AG09319 (cell line): ENCODE measurements at places on chromosomes 7 and 10.

DNA sequence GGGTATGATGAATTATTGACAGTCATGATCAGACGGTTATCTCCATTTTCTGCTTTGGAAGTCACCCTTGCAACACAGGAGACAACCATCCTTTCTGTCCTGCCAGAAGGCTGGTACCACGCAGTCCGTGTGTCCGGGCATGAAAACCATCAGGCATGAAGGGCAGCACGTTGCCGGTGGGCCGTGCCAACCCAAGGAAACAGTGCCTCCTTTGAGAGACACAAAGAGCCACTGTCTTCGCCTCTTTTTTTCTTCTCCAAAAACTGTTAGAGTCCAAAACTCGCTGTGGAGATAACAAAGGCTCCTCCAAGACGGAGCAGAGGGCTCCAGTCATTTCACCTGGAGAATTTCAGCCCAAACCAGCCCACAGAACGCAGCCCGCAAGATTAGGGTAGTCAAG lies 60.4 kb upstream of the ARHGAP21 start:
- DNase-seq, result no peak

- no peak for DNase-seq
These were observed 13.2 kb downstream of the ARHGAP19 start for GRCh38 chr10:97279121-97279815.

DNA sequence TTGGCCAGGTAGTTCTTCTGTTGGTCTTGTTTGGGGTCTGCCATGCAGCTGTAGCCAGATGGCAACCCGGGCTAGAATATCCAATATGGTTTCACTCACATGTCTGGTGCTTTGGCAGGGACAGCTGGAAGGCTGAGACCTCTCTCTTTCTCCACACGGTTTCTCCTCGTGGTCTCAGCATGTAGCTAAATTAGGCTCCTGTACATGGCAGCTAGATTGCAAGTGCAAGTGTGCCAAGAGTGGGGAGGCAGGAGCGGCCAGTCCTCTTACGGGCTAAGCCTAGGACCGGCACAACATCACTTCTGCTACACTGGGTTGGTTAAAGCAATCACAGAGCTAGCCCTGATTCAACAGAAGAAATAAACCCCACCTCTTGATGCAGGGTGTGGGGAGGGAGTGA lies 9.3 kb upstream of the PDE1C start:
- DNase-seq, result no peak

- no peak for DNase-seq
These were observed 1180.3 kb downstream of the TYW1 start for GRCh38 chr7:68176974-68177373.

GRCh38 chr7:64557601-64558322 lies 5.1 kb downstream of the ZNF680 start:
- DNase-seq, result no peak

- no peak for DNase-seq
These were observed 299.9 kb upstream of the ADARB2 start for GRCh38 chr10:2037246-2037645.

DNA sequence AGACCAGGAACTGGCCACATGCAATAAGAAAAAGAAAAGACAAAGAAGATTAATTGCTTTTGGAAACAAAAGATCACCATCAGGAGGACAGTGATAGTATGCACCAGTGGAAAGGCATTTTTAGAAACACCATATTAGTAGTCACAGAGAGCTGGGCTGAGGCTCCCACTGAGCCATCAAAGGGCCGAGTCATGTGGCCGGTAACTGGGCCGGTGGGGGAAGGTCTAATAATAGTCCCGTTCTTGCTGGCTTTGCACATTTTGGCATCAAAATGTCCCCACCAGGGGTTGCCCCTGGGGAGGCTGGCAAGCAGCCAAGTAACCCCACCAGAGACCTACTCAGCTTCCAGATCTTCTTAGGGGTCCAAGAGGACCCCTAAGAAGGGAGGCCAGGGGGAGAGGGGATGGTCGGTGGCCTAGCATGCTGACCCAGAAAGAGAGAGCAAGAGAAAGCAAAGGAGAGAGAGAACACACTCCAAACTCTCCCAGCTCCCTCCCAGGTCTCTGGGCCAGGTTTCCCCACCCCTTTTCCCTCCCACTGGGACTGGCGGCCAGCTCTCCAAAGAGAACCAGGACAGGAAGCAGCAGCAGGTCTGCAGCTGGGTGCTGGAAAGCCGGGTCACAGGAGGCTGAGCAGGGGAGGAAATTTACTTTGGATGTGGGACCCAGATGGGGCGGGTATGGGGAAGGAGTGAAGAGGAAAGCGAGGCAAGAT lies 70.2 kb upstream of the FGFR2 start:
- no peak for DNase-seq

DNA sequence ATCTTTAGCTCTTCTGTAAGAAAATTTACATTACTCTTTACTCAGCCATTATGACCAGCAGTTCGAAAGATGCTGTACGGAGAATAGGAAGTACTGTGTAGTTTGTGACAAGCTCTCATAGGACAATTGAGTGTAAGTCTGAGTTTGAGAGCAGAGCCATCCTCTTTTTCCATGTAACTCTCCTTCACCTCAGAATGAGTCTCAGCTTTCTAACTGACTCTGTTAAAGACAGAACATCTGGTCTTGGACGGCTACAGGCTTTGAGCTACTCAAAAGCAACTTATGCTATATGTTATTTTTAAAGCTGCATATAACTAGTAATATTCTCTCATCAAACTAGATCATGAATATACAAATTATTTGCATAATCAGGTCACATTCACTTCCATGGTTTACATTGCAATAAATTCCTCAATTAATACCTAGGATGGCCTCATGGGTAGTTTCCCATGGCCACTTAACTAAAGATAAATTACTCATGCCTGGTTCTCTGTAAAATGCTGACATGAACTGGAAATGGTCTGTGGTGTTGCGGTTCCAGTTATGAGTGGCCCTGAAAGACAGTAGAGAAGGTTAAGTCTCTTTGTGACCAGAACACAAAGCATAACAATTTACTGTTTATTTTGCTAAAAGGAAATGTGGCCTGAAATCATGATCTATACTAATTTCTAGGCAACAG lies 358.7 kb downstream of the PHF14 start:
- DNase-seq, result no peak

DNA sequence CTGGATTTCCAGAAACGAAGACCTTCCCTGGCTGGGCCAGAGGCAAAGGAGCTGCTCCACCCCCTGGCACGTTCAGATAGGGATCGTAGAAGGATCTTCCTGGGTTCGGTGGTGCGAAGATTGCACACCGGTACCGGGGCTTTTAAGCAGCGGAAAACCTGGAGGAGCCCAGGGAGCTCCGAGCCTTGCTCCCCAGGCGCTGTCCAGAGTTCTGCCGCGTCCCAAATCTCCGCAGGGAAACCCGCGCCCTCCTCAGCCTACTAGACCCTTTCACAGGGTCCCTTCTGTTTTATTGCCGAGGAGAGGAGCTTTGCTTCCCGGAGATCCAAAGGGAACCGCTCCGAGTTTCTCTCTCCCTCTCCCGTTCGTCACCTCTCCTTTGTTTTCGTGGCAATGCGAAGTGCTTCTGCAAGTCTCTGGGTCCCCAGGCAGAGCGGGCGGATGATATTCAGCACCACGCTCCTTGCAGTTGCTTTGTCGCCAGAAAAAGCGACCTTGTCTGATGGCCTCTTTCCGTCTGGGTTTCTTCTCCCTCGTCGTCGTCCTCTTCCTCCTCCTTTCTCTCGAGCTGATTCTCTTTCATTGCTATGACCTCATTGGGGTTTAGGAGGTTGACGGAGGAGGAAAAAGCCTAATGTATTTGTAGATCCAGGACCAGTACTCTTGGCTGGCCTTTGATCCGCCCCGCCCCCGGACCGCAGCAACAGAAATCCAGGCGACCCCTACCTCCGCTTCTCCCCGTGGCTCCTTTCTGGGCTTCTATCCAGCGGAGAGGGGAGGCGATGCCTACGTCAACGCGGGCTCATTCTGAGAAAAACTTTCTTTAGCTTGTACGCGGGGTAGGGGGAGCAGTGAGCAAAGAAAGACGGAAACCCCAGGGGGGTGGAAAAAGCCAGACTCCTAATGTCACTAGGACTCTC lies at the start of gene TMEM196:
TSS of gene TMEM196 (minus strand) at position 777 of the 920 bp plus-strand sequence. CDS start 921 bp downstream, outside the sequence.
- no peak for DNase-seq

DNA sequence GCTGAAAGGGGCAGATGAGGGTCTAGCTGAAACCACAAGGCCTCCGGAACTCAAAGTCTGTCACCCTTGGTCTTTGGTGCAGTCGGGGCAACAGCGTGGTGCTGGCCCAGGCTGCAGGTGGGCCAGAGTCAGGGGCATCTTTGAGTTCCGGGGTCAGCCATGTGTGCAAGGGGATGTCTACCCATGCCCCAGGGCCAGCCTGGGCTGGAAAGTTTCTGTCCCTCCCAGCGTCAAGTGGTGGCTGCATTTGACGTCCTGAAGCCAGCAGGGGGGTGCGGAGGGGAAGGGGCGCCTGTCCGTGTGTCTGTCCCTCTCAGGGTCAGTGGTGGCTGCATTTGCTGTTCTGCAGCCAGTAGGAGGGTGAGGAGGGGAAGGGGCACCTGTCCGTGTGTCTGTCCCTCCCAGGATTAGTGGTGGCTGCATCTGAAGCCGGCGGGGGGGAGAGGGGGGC lies 638 bp downstream of the BRAT1 start:
- DNase-seq, result no peak

GRCh38 chr10:112841549-112841948 lies 108.5 kb upstream of the TCF7L2 start:
- no peak for DNase-seq

GRCh38 chr10:102090772-102091171 lies 25.6 kb downstream of the HPS6 start:
- no peak for DNase-seq

DNA sequence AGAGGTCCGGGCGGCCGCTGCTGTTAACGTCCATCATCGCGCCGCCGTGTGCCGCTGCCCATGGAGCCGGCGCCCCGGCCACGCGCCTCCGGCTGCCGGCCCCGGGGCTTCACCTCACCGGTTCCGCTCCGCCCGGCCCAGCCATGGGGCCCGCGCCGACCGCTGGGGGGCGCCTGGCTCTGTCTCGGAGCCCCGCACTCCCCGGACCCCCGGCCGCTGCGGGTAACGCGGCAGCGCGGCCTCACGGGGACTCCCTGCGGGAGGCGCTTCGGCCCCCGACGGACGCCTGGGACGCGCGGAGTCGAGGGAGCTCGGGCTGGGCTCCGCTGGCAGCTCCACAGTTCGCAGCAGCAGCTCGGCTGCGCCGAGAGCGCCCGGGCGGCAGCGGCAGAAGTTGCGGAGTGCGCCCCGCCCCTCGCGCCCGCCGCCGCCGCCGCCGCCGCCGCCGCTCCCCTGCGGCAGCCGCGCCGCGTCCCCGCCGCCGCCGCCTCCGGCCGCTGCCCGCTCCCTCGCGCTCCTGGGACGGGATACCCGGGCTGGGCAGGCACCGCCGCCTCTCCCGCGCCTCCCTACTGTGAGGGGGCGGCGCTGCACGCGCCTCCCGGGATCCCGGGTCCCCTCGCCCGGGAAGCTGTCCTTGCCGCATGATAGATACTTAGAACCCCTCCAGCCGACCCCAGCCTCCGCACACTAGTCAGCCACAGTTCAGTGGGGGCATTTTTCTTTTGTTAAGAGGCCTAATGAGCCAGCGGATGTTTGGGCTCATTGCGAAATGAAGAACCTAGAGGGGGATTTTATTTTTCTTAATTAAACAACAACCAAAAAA lies at the start of gene HTR7:
TSS of gene HTR7 (minus strand) at position 405 of the 826 bp plus-strand sequence. CDS start at position 37, 368 bp downstream.
- DNase-seq, result no peak

- DNase-seq, result no peak
These were observed at the start of gene CTBP2 for GRCh38 chr10:125159932-125160855. CTBP2 (minus strand) TSS chr10:125160563.

DNA sequence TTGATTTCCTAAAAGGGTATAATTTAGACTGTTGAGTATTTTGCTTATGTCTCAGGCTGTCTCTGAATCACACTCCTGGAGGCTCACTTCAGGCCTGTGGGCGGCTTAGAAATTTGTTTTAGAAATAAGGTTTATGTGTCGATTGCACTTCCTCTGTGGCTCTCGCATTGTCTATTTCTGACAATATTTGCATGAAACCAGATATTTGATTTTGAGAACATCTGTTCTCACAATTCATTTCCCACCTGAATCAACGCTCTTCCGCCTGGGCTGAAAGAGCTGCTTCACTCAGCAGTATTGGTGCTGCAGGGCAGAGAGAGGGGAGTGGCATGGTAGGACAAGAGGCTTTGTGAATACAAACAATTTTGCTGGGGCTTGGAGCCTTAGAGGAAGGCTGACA lies 262.0 kb downstream of the ADRA2A start:
- DNase-seq, result no peak

- no peak for DNase-seq
These were observed 34.8 kb downstream of the C7orf33 start for GRCh38 chr7:148625342-148625741.

DNA sequence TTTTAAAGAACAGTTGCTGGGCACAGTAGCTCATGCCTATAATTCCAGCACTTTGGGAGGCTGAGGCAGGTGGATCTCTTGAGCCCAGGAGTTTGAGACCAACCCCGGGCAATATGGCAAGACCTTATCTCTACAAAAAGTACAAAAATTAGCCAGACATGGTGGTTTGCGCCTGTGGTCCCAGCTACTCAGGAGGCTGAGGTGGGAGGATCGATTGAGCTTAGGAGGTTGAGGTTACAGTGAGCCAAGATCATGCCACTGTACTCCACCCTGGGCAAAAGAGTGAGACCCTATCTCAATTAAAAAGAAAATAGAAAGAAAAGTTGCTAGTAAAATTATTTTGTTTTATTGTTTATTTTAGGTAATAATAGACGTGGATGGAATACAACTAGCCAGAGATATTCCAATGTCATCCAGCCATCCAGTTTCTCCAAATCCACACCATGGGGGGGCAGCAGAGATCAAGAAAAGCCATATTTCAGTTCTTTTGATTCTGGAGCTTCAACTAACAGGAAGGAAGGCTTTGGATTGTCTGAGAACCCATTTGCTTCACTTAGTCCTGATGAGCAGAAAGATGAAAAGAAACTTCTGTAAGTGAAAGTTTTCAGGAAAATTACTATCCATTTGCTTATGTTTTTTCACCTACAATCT lies 3.0 kb downstream of the NUP42 start:
- DNase-seq, result peak; percentile 29

DNA sequence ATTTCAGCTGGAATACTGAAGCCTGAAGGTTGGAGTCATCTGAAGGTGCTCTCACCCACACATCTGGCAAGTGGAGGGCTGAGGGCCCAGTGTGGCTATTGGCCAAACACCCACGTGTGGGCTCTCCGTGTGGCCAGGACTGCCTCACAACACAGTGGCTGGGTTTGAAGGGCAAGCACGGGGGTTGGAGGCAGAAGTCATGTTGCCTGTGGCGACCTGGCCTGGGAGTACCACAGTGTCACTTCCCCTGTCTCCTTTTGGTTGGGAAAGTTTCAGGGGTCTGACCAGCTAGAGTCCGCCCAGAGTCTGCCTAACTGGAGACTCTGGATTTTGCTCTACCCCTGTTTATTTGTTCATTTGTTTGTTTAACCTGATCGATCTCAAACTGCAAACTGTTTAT lies 169.5 kb downstream of the DNAJB6 start:
- no peak for DNase-seq

DNA sequence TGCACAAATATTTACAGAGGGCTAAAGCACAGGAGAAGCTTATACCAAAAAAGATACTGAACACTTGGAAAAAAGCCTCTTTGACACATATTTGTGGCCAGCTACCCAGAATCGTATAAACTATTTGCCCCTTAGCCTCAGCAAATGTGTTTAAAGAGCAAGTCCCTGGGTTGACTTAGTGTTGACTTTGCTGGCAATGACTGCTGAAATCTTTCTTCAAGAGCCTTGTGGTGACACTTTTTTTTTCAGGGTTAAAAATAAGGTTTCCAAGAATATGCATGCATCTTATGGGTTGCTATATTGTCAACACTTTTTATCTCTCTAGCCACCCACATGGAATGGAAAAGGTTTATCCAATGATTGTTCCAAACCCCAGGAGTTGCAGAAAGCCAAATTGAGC lies 14.9 kb upstream of the PLEKHS1 start:
- DNase-seq, result no peak
